ENCODE measurements at places on chromosomes 4 and X.

- DNase-seq, result no peak
These were observed 426.7 kb downstream of the RPA4 start for GRCh38 chrX:97310373-97310772.

DNA sequence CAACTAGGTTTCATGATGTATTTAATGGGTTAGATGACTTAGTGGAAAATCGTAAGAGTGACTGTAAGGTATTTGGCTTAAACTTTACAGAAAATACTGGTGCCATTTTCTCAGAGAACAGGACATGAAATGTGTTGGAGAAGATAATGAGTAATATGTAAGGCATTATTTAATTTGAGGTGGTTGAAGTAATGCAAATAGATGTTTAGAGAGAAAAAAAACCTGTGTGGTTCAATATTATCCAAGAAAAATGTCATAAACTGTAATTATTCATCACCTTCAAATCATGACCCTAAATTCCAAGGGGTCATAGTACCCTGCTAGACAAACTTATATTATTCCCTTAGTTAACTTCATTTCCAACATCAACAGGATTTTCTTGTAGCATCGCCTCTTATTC lies 171.7 kb downstream of the EPHA5 start:
- no peak for DNase-seq

GRCh38 chr4:84800256-84800655 lies 166.2 kb downstream of the WDFY3 start:
- no peak for DNase-seq

DNA sequence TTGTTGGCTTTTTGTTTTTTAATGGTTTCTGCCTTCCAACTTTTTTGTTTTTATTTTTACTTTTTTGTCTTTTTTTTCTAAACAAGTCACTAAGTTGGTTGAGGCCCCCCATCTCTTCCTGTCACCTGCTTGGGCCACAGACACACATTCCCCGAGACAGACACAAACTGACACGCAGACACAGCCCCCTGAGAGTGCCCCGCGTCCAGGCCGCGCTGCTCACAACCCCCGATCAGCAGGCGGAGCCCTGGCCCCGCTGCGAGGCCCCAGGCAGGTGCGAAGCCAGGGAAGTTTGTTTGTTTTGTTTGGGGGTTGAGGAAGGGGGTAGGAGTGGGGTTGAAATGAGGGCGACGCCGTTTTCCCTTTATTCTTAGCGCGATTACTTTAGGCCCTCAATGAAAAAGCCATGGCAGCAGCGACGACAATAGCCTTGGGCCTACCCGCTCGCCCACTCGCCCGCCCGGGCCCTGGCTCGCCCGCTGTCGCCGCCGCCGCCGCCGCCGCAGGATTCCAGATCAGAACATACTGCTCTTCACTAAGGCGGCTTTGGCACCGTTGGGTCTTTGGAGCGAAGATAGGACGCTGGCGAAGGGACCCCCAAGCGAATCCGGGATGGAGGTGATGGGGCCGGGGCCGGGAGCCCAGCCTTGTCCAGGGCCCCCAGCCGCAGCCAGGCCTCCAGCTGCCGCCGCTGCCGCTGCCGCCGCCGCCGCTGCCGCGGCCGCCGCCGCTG lies 3.1 kb downstream of the PHOX2B start:
- DNase-seq, result no peak

- DNase-seq, result no peak
These were observed 248.0 kb downstream of the GALNTL6 start for GRCh38 chr4:172061204-172061603.

- DNase-seq, result peak; percentile 45
These were observed 1.1 kb downstream of the HSPA4L start for GRCh38 chr4:127783026-127783769.

DNA sequence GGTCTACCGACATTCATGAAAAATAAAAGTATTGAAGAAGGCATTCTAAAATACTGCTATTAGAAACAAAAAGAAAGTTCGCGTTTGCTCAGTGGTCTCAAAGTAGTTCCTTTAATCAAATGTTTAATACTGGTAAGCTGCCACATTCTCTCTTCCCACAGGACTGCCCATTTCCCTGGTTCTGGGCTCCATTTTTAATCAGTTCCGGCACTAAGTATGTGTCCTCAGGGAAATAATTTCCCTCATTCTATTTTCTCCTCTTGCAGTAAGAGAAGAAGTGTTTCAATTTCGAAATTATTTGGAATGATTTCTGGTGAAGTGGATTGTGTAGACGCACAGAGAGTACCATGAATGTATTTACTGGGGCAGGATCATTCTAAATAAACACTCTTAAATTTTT lies 17.5 kb downstream of the VCX3A start:
- DNase-seq, result no peak

GRCh38 chr4:23355258-23355657 lies 534.6 kb downstream of the PPARGC1A start:
- no peak for DNase-seq

DNA sequence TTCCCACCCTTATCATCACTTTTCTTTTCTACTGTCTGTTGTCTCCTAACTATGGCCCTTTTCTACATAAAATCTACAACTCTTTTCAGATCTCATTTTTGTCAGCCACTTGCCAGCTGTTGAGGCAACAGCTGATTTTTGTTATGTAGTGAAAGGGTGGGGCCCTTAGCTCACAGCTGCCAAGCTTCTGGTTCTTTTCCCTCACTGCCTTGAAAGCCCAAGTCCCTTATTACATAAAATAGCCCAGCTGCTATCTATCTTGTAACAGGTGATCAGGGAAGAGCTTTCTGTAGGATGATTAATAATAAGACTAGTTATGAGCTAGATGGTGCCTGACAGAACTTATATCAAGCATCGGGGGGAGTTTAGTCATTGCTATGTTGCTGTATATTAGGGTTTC lies 45.9 kb downstream of the ADGRL3 start:
- no peak for DNase-seq

GRCh38 chr4:40295572-40295971 lies 39.6 kb upstream of the CHRNA9 start:
- no peak for DNase-seq

DNA sequence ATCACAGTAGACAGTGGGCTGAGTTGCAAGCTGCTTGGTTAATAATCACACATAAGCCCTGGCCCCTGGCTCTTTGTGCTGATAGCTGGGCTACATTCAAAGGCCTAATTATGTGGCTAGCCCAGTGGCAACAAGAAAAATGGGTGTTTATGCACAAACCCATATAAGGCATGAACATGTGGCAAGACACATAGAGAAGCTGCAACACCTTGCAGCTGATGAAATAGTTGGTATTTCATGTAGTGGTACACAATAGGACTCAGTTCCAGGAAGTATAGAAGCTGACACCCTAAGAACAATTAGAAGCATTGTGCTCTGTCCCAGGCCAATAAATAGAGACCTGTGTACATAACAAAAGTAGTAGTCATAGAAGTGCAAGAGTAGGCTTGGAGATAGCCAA lies 14.6 kb upstream of the ZNF630 start:
- no peak for DNase-seq

- no peak for DNase-seq
These were observed 257.5 kb upstream of the SLC7A11 start for GRCh38 chr4:138499627-138500026.

DNA sequence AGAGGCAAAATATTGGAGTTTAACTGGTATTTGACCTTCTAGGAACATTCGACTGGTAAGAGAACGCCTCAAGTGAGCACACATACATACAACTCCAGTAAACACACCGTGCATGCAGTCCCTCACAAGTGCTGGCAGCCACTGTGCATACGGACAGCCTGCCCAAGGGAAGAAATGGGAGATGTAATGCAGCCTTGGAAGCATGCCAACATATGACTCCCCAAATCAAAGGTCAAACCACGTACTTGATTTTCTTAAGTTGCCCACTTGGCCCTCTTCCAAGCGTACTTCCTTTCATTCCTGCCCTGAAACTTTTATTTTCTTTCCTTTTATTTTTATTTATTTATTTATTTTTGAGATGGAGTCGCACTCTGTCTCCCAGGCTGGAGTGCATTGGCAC lies 206.6 kb downstream of the SPRY1 start:
- no peak for DNase-seq

- no peak for DNase-seq
These were observed 33.5 kb upstream of the SH3KBP1 start for GRCh38 chrX:19920945-19921344.

- DNase-seq, result no peak
These were observed 185.8 kb downstream of the APBB2 start for GRCh38 chr4:41028392-41029076.

- DNase-seq, result no peak
These were observed 314.2 kb upstream of the IGFBP7 start for GRCh38 chr4:57424232-57424897.

DNA sequence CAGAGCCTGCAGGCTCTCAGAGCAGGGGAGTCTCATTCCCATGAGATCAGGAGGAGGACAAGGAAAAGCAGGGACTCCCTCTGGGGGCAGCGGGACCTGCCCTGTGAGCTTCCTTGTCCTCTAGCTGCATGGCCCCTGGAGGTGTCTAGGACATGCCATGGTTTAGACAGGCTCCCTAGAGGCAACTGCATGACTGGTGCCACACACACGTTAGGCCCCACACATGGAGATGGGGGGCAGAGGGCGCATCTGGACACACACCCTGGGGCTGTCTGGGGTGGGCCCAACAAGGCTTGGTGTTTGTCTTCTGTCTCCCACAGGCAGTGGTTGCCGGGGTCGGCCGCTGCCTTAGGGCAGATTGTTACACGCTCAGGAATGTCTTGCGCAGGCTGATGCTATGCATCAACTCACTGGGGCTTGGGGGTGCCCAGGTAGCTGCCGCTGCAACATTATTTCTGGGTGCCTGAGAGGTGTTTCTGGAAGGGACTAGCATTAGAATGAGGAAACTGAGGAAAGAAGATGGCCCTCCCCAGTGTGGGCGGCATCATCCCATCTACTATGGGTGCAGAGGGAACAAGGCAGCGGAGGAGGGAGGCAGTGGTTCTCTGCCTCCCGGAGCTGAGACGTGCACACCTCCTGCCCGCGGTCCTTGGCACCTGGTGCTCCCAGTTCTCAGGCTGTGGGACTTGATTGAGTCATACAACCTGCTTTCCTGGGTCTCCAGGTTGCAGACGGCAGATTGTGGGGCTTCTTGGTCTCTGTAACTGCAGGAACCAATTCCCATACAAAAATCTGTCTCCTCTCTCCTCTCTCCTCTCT lies 32.1 kb upstream of the GPR78 start:
- no peak for DNase-seq

GRCh38 chrX:29432534-29432933 lies 782.8 kb upstream of the MAGEB2 start:
- no peak for DNase-seq

- no peak for DNase-seq
These were observed 263.6 kb downstream of the PTTG2 start for GRCh38 chr4:38223782-38224236.

DNA sequence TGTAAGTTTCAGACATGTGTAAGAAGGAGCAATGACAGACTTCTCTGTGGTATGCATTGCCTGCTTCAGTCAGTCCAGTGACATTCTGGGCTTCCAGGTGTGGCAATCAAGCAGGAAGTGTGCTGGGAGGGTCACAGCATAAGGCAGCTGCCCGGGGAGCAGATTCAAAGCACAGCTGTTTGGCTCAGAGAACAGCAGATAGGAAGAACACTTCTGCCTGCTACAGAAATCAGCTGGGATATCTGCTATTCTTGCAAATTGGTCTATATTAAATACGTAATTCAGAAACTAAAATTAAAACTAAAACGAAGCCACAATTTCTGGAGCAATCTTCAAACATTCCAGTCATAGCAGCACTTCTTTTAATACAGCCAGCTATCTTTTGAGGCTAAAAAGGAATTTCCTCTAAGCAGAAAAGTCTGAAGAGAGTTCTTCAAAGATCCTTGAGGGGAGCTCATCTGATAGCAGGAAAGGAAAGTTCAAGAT lies 47.5 kb upstream of the GALNT7 start:
- no peak for DNase-seq

GRCh38 chrX:97117572-97117971 lies 233.9 kb downstream of the RPA4 start:
- DNase-seq, result no peak

- DNase-seq, result no peak
These were observed 16.5 kb downstream of the CYBB start for GRCh38 chrX:37796310-37796709.

DNA sequence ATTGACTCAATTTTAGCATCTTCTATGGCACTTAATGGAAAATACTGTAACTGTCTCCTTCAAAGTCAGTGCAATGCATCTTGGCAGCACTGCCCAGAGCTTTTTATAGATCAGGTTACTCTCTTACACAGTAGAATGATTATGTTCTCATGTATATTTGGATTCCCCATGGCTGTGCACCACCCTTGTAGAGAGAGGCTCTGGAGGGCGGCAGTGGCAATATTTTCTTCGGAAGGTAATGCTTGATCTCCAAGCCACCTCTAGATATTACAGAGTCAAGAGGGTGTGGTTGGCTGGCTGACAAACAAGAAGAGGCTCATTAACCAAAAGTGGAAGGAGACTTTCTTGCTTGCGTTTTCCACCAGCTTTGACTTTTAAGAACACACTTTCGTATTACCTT lies 72.8 kb upstream of the ARSJ start:
- no peak for DNase-seq

DNA sequence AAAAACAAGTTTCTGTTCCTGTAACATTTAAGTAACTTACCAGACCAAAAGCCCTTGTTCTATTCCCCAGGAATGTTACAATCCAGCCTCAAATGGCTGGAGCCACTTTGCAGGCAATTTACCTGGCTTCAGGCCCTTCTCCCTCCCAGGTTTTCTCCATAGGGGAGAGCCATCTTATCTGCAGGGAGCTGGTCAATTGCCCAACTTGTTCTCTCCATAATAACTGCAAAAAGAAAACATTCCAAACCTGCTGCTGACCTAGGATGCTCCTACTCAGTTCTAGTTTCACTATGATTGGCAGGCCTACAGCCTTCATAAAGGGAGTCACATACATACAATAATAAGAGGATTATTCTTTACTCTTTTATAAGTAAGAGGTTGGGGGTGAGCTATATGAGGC lies 670.7 kb downstream of the PCDH7 start:
- no peak for DNase-seq

DNA sequence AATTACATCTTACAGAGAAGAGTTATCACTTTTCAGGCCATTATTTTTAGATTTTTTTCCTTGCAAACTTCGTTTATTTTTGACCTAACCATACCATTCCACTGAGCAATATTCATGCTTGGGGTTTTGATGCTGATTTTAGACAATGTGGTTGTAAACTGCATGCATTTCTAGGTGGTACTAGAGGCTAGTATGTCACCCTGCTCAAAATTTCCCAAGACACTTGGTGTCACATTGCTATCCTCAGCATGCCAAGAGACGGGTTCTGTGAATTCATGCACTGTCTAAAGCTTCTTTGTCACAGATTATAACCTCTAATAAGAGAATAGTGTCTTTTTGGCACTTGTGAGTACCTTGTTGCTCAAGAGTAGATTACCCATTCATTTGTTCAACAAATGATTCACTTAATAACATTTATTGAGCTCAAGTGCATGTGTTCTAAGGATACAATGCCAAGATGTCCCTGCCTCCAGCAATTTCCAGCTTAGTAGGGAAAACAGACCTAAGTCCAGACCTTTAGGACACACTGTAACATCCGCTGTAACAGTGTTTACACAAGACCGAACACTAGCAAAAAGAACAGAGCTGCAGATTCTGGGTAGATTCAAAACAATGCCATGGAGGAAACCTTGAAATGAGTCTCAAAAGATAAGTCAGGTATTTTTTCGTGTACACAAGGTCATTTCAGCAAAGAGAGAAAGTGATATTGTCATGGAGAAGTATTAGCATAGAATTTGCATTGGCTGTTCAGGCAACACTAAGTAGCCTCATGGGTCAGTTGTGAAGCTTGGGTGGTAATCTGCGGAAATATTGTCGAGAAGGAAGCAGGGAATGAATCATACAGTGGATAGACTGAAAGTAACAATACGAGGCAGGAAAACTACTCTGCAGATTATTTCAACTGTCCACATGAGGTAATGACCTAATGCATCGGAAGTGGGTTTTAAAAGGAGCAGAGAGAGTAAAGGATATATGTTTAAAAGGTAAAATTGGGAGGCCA lies 515.1 kb upstream of the ZFP42 start:
- DNase-seq, result no peak
